H1 (cell line): ENCODE measurements at places on chromosomes 11 and 22. TPM values are rescaled to one million over a fixed set of nuclear protein-coding genes. Genes with fewer than 3 reads are reported as not detected.

DNA sequence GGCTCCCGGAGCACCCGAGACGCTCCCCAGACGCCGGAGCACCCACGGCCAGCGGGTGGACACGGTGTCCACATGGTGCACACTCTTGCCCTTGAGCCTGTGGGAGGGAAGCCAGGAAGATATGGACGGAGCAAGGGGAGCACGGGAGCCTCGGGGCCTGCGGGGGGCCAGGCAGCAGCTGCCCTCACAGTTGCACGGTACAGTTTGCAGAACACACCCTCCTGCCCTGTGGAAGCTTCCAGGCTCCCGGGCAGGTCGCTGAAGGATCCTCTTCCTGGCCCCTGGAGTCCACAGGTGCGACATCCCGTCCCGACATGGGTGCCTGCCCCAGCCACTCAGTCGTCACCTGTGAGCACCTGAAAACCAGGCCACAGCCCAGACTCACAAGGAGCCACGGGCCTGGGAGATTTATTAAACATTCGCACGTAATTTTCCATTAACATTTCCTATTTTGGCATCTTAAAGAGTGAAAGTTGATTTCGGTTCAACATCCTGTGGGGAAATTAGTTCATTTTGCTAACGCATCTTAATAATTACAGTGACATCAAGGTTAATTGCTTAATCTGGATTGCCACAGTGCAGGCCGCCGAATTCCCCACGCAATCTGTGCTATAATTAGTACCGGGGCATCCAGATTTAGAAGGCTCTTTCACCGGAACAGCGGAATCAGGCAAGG is 253.3 kb downstream of the BRD1 start:
- DNase-seq, result no peak

The CCDC89 gene
- total RNA-seq, result not detected in 2 replicates

DNA sequence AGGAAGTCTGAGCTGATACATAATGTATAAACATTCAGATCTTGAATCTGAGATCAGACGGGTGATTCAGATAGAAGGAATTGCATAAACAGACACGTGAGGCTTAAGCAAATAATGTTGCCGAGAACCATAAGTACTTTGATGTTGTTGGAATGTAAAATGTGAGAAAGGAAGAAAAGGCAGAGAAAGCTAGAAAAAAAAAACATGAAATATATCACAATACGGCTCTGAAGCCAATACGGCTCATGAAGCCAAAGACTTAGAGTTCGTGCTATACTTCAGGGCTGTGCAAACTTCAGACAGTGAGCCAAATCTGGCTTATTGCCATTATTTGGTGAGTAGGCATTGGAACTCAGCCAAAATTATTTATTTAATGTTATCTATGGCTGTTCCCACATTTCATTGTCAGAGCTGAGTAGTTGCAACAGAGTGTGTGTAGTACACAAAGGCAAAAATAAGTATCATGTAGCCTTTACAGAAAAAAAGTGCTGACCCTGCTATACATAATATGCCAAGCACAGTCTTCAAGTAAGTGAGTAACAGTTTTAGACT is 673.3 kb downstream of the CNTN5 start:
- DNase-seq, result no peak

The LMO2 gene
- 2.0 and 2.7 TPM in 2 replicates for total RNA-seq

DNA sequence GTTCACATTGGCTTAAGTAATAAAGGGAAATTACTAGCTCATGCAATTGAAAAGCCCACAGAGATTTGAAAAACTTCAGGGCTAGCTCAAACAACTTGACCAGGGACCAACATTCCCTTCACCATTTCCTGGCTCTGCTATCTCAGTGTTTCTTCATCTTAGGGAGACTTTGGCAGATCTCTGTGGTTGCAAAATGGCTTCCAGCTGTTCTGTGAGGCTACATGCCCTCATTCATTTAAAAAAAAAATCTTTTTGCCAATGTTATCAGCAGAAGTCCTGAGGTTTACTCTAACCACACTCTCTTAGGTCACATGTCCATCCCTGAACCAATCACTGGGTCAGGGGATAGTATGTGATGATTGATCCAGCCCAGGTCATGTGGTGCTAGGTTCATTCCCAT is 13.9 kb upstream of the RASSF10 start:
- DNase-seq, result no peak

- DNase-seq, result no peak
Measured at GRCh38 chr11:94501522-94501921, 7.7 kb downstream of the ANKRD49 start.

- no peak for DNase-seq
Measured at GRCh38 chr22:44745853-44746789, 6.3 kb upstream of the ARHGAP8 start.

The CHADL gene
- 0.78 and 0.84 TPM in 2 replicates for total RNA-seq

The WNT7B gene
- total RNA-seq, result 0.13 and 0.24 TPM in 2 replicates

GRCh38 chr11:33094157-33094556 is 54.8 kb downstream of the TCP11L1 start:
- no peak for DNase-seq

GRCh38 chr11:33753304-33753967 is 17.2 kb upstream of the CD59 start:
- DNase-seq, result no peak

The TEX12 gene
- not detected in 2 replicates for total RNA-seq

The USP2 gene
- 6.9 and 8.5 TPM in 2 replicates for total RNA-seq

The C1QTNF4 gene
- total RNA-seq, result 3.5 and 6.0 TPM in 2 replicates

The SLC22A9 gene
- total RNA-seq, result not detected in 2 replicates

GRCh38 chr11:67492801-67493547 is 10.1 kb downstream of the AIP start:
- no peak for DNase-seq

- no peak for DNase-seq
Measured at GRCh38 chr11:124209824-124210357, 26.7 kb downstream of the OR10D3 start.

DNA sequence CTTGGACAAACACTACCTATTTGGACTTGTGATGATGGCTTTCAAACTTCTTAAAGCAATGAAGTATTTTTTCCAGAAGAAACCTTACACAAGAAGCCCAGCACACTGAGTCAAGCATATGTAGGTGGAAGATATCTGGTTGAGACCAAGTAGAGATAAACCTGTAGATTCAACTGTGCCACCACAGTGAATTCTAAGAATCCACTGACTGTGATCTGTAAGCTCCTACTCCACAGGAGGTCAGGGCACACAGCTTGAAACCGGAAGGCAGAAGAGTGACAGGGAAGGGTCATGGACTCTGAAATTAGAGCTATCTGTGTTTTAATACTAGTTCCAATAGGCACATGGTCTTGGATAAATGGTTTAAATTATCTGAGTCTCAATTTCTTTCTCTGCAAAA is 404.5 kb downstream of the ETS1 start:
- no peak for DNase-seq

DNA sequence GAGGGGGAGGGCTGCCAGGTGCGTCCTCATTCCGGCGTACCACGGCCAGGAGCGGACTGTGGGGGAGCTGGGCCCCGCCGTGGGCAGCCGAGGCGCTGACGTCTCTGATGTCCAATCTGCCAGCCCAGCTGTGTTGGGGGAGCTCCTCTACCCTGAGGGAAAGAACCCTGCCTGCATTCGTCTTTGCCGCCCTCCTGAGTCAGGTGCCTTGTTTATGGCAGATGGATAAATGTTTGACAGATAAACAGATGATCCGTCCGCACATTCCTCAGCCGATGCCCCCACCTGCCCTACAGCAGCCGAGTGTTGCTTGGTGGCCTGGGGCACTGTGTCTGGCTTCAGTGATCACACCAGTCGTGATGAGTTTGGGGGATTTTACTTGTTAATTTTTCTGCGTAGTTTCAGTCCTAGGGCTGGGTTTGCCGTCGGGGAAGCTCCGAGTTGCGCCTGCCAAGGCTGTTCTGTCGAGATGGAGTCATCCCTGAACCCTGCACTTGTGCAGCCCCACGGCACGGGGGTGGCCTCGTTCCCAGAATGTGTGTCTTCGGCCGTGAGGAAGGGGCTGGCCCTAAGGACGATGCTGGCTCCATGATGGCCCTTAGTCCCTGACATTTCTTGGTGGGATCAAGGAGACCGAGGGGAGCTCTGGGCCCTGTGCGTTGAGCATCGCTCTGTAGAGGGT is 1083.9 kb downstream of the BRD1 start:
- no peak for DNase-seq

GRCh38 chr11:72918851-72919250 is 104.6 kb downstream of the ATG16L2 start:
- DNase-seq, result no peak

DNA sequence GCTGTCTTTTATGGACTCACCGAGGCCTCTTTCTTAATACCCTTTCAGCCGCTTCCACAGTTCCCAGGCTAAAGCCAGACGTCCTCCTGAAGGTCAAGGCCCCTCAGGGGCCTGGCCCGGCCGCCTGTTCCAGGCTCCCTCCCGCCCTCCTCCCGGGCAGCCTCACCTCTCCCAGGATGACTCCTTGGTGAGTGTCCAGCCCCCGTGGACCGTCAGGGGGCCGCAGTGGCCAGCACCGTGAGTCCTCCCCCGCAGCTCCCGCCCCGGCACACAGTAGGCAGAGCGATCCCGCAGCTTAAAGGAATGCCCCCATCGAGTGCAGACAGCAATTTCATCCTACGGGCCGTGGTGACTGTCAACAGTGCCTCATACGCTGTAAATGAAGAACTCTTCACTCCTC is 32.9 kb downstream of the ELFN2 start:
- DNase-seq, result no peak

GRCh38 chr11:6411594-6412031 is 7.3 kb downstream of the APBB1 start:
- DNase-seq, result no peak

DNA sequence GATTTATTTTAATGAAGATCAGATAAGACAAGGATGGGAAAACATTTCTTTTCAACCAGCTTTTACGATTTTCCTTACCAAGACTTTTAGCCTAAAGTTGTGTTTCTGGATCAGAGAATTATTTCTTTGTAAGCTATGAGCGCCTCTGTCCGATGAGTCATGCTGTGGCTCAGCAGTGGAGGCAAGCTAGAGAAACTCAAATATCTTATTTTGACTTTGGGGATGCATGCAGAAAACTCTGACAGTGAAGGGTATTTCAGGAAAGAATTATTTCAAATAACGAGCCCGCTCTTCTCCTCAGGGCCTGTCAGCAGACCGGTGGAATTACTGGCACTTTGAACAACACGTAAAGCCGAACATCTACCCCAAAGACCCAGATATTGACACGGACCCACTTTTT is 77.9 kb upstream of the OR5AK2 start:
- DNase-seq, result no peak

The TP53I11 gene
- 46.3 and 53.7 TPM in 2 replicates for total RNA-seq

The PKP3 gene
- total RNA-seq, result 28.5 and 28.7 TPM in 2 replicates

DNA sequence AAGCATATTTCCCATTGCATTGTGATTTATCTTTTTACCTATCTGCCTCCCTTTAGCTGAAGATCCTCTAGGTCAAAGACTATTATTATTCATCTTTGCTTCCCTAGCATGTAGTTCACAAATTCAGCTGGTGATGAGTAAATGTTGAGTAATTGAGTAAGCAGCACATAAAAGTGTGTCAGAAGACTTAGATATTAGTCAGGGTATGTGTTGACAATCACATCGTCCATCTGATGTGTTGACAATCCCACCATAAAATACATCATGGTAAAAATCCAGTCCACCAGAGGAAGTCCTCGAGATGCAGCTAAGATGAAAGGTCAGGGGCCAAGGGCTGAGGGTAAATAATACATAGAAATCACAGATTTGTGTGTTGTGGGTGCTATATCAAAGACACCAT is 22.9 kb upstream of the ABTB2 start:
- no peak for DNase-seq

The GALNT18 gene
- total RNA-seq, result 5.7 and 6.0 TPM in 2 replicates

DNA sequence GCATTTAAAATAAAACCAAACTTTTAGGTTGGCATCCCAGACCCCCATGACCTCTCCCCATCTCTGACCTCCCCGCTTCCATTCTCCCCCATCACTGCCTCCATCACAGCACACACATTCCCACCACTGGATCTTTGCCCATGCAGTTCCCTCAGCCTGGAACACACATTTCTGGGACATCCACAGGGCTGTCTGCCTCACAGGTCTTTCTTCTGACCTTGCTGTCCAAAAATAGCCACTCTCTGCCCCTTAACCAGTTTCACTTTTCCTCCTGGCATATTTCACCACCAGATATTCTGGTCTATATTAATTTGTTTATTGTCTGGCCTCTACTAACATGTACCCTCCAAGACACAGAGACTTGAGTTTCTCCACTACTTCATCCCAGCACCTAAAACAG is 75.2 kb upstream of the PRDM11 start:
- no peak for DNase-seq

DNA sequence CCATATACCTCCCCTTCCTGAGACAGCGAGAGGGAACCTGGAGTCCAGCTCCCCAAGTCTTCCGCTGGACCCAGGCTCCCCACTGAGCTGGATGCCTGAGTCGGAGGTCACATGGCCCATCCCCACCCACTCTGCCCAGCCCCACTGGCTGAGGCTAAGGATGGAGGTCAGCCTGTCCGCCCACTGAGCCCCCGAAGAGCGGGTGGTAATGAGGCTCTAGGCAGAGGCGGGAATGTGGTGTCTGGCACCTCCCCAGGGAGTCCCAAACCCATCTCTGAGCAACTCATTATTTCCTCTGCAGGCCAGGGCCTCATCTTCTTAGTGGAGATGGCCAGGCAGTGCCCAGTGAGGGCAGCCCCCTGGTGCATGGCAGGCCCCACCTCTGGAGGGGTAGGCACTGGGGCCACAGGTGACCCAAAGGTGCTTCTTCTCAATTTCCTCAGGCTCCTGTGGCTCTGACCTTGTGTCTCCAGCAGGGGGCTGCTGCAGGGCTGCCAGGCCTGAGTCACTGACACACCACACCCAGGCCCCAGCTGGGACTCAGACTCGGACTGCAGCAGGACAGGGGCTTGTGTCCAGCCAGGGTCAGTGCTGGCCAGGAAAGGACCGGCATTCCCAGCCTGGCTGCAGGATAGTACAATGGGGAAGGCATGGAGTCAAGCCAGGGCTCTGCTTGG is 10.2 kb upstream of the PDE2A start:
- DNase-seq, result no peak

DNA sequence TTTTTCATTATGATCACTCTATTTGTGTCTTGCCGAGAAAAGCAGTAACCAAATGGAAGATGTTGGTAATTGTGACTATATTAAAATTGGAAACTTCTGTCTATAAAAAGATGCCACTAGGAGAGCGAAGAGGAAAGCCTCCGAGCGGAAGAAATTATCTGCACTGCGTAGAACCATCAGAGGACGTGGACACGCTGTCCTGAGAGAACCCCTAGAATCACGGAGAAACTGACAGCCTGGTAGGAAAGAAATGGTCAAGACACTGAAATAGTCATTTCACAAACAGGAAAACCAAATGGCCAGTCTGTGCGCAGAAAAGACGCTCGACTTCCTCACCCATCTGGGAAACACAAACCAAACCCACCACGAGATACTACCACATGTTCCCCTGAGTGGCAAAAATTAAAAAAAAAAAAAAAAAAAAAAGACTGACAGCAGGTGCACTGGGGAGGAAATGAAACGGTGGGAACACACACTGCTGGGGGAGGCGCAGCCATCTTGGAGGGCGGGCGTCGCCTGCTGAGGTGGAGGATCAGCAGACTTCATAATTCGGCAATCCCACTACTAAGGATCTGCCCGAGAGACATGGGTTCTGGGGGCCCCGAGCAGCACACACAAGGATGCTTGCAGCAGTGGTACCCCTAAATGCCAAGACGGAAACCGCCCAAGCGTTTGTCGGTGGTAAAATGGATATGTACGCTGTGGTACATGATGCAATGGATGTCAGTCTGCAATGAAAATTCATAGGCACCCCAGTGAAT is 21.3 kb downstream of the IFITM10 start:
- DNase-seq, result no peak
